Activated T-cell treated with anti-CD3 and anti-CD28 coated beads, Interleukin-2, amount 50 U/mL, for 72 hours (primary cell): ENCODE measurements at places on chromosomes 2 and 18. TPM values are rescaled to one million over a fixed set of nuclear protein-coding genes. Genes with fewer than 3 reads are reported as not detected.

RIT2 gene
- total RNA-seq, result not detected

BMP10 gene
- total RNA-seq, result not detected

GPR35 gene
- total RNA-seq, result 50.7 TPM

TMEM198 gene
- 4.5 TPM for total RNA-seq

COLEC12 gene
- not detected for total RNA-seq

RAD51AP2 gene
- total RNA-seq, result not detected

TMEM214 gene
- 50.5 TPM for total RNA-seq

TGFBRAP1 gene
- total RNA-seq, result 13.8 TPM

CCDC68 gene
- total RNA-seq, result not detected

LYG1 gene
- total RNA-seq, result 0.83 TPM

SCN9A gene
- total RNA-seq, result 0.38 TPM

SCYGR8 gene
- not detected for total RNA-seq

NLRC4 gene
- total RNA-seq, result 0.55 TPM
